Activated CD4-positive, alpha-beta T cell treated with anti-CD3 and anti-CD28 coated beads, Interleukin-2, amount 50 U/mL, for 24 hours (primary cell): ENCODE measurements at places on chromosomes 7 and 10.

- DNase-seq: no peak
Observed at GRCh38 chr7:36775061-36775620, 50.8 kb upstream of the AOAH start.

GRCh38 chr7:46003161-46003560, 82.1 kb upstream of the IGFBP3 start:
- DNase-seq: no peak

DNA sequence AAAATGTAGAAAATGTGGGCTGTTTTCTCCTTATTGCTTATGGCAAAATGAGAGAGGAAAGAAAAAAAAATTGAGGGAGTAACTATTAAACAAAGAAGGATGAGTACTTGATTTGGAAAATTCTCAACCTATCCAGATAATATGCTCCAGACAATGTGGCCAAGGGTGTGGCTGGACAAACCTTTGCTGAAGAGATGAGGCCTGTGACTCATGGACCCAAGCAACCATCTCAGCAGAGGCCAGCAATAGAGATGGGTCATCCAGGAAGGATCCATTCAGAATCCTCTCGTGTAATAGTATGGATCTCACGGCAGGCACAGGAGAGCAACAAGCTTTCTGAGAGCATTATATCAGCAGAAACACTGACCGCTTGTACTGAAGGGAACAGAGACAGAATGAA, 120.3 kb upstream of the CELF2 start:
- DNase-seq: no peak

DNA sequence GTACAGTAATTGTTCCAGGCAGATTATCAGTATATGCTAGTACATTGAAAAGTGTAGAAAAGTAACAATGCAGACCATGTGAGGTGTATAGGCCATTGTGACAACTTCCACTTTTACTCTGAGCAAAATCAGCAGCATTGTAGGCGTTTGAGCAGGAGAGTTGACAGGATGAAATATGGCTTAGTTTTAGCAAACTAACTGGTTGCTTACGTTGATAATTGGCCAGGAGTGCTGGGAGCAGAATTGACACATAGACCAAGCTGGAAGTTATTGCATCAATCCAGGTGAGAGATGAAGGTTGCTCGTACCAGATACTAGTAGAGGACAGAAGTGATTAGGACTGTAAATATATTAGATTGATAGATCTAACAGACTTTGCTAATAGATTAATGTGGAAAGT, 46.0 kb downstream of the LCOR start:
- DNase-seq: no peak
